Cortex of kidney (tissue), 1 donor: ENCODE measurements at places on chromosomes 7 and 10.

DNA sequence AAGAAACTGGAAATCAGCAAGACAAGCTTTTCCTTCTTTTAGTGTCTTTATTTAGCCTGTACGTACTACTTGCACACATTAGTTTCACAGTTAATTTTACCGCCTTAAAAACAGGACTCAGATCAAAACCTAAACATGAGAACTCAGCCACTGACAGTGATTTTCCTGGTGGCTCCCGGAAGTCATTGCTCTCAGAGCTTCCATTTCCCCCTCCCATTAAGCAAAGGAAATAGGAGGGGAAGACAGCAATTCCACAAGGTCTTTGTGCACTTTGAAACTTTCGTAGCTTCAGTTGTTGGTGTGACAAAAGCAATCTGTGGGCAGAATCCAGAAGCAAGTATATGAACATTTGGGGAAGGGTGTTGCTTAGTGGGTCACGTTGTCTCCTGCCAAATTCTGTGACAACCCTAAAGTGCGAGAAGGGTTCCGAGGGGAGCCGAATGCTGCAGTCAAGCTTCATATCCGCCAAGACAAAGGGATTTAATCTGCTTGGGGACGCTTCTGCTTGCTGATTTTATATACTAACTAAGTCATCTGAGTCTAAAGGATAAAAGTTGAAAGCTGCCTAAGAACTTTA is 30.4 kb downstream of the FAM53B start:
- no peak for DNase-seq

- no peak for DNase-seq
Measured at GRCh38 chr10:92001581-92001980, 78.0 kb downstream of the BTAF1 start.

DNA sequence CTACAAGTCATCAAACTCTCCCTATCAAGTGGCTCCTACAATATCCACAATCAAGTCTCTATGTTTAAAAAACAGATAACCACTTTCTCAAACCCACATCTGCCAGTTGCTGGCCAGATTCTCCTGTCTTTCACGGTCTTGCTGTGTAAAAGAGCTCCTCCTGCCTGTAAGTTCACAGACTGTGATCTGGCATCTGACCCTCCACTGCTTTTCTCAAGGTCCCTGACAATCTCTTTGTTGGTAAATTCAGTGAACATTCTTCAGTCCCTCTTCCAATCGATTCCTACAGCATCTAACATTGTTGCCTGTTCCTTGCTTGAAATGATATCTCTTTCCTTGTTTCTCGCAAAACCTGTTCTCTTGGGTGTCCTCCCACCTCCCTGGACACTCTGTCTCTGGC is 18.5 kb upstream of the LMOD2 start:
- DNase-seq: no peak

- no peak for DNase-seq
Measured at GRCh38 chr10:103541616-103542015, 48.1 kb downstream of the NEURL1 start.

- no peak for DNase-seq
Measured at GRCh38 chr10:132302421-132303310, 5.1 kb downstream of the STK32C start.

GRCh38 chr10:126119599-126119998 is 223.2 kb downstream of the FANK1 start:
- no peak for DNase-seq

DNA sequence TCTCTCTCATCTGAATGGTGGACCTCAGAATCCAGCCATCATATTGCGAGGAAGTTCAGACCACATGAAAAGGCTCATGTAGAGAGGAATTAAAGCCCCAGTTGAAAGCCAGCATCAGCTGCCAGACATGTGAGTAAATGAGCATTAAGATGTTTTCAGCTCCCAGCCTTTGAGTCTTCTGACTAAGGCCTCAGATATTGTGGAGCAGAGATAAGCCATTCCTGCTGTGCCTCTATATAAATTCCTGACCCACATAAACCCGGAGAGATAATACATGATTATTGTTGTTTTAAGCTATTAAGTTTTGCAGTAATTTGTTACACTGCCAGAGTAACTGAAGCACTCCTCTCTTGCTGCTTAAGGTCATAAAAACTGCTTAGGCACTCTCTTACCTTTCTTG is 14.6 kb downstream of the FAM149B1 start:
- DNase-seq: no peak

GRCh38 chr7:1219498-1219897 is 13.2 kb upstream of the UNCX start:
- DNase-seq: no peak

GRCh38 chr10:117137911-117138642 is at the start of gene VAX1:
Gene VAX1, minus strand, starts transcription at chr10:117138270. Its CDS starts 214 bp downstream, at chr10:117138056.
- no peak for DNase-seq

DNA sequence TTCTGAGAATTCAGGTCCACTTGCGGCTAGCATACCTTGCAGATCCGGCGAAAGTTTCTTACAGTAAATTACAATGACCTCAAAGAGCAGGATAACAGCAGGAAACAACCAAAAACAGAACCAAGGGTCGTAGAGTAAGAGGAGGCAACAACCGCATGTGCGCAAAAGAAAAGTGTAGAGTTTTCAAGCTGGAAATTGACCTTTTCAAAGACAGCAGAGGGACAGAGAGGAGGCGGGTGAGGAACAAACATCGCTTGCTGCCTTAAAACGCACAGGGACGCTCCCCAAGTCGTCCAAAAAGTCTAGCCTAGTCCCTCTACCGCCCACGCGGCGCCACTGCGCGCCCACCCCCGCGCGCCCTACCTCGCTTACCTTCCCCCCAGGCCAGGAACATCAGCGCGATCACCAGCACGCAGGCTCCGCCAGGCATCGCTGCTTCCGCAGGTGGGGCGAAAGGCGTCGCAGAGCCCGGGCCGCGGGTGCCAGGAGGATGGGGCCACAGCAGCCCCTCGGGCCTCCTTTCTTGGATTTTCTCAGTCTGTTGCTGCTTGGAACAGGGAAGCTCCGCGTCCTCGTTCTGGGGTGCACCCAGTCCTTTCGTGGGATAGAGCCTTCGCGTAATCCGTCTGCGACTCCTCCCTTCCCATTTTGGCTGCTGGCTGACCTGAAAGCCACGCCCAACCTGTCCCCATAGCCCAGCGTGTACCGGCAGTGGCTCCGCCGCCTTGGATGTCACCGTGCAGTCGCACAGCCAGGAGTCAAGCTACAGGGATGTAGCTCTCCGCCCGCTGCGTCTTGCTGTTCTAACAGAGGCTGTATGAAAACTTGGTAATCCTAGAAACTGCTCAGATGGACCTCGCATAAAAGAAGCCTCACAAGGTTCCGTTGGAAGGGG is at the start of gene VWDE:
Gene VWDE (minus strand): TSS at position 579 of the 895 bp plus-strand sequence. CDS start 149 bp downstream, at position 430.
- DNase-seq: no peak

GRCh38 chr10:123556049-123556448 is 110.1 kb upstream of the GPR26 start:
- DNase-seq: no peak

- no peak for DNase-seq
Measured at GRCh38 chr7:116653646-116654045, 18.4 kb upstream of the MET start.

DNA sequence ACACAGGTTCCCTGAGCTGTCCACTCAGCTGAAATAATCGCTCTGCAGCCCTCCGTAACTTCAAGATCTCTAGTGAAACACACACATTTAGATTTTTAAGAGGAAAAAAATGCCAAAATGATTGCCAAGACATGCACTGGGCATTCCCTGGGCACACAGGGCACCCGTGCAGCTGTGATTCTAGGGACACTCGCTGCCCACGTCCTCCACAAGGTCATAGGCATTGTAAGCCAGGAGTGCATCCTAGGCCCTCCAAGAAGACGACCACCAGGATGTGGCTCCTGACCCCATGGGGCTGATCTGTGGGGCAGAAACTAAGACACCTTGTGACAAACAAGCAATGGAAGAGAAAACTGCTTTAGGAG is 563.3 kb downstream of the PTPRN2 start:
- DNase-seq: no peak

- no peak for DNase-seq
Measured at GRCh38 chr10:104546756-104547155, 94.3 kb upstream of the SORCS3 start.

DNA sequence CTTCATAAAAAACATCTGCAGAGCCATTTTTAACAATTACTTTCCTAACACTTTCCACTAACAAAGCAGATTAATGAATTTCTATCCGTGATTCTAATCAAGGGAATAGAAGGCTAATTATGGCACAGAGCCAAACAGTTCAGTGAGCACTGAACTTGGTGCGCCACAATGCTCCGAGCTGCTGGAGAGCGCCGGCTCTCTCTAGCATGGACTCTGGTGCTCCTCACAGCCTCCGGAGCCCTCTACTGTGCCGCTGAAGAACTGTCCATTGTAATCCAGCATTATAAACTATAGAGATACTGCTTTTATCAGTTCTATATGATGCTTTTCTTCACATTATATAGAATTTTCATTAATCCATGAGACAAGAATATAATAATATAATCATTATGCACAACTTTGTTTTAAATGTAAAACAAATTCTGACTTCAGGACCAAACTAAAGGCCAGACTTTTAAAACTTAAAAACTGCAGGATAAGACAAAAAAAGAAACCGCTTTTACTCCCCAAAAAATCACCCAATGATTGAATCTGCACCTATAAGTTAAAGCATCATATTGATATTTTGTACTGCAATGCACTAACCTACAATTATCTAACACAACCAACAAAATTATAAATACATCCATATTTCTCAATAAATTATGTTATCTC is 123.6 kb downstream of the RNF32 start:
- DNase-seq: no peak

DNA sequence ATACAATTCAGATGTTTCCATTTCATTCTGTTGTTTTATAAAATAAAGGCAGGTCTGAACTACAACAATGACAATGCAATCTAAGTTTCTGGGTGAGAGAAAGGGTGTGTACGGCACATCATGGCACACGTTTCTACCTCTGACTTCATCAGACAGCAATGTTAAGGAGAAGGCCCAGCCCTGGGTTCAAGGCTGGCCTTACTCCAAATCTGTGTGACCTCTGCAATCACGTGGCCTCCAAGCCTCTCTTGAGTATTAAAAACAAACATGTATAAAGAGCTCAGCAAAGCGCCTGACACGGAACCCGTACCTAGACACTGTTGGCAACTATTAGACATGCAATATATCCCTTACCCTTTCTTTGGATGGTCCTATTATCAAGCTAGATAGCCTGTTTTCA is 114.1 kb downstream of the LARP4B start:
- DNase-seq: no peak

DNA sequence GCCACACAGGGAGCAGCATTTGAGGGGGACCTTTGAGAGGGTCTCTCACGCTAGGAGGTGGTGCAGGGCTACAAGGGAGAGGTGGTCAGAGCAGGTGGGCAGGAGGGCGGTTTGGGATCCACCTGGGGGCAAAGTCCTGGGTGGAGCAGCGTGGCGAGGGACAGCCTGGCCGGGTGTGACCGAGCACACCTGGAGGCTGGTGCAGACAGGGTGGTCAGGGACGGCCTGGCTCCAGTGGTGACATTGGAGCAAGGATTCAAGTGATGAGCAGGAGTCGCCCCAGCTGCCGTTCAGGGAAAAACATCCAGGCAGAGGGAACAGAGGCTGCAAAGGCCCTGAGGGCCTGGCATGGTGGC is 36.0 kb downstream of the CLIP2 start:
- DNase-seq: no peak

GRCh38 chr10:86234107-86234506 is 132.5 kb downstream of the GRID1 start:
- no peak for DNase-seq

DNA sequence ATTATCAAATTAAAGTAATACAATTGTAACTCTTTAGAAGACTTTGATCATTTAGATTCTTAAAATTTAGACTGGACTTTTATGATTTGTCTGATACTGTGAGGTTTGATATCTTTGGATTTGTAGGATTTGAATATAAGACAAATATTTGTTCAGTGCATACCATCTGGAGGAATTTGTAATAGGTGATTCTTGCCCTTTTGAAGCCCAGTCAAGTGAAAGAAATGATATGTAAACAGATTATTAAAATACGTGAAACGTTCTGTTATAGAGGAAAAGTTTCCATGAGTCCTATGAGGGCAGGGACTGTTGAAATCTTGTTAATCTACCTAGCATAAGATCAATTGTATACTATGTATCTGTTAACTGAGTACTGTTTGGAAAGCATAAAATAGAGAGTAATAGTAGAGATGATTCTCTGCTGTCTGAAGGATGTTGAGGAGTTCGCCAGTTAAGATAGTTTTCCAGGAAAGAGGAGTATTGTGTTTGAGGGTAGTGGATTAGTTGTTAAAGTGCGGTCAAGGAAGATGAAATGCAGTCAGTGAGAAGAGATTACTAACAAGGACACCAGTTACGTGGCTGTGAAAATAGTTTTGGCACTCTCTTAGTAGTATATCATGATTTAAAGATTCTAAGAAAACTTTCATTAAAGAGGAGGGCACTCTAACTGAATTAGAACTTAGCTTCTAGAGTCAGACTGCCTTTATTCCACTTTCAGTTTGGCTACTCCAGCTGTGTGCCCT is 14.4 kb downstream of the PDCD4 start:
- no peak for DNase-seq

DNA sequence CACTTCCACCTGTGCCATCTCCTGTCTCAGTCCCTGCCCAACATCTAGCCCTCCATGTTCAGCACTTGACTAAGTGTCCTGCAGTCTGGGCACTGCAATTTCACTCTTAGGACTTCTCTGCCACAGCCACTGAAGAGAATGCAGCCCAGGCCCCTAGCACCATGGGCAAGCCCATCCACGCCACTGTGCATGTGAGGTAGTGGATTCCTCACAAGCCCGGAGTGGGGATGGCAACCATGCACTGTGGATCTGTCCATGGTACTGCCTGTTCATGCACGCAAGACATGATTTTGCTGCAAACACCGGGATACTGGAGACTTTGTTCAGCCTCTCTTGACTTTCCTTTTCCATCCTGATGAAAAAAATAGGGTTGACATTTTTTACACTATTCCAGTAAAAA is 12.3 kb downstream of the DDC start:
- DNase-seq: no peak

DNA sequence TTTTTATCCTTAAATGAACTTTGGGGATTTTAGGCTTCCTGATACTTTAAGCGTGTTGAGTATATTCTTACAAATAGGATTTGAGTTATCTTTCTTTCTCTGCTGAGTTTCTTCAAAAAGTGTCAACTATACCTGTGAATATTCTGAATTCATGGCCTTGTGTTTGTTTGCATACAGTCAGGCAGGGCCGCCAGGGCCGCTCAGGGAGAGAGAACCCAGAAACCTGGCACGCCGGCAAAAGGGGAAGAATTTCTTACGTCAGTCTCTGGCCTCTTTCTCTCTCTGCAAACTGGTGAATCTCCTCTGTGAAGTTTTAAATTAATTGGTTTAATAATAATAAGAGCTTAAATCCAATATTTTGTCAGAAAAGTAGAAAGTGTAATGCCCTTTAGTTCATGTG is 29.3 kb upstream of the BNIP3 start:
- no peak for DNase-seq

DNA sequence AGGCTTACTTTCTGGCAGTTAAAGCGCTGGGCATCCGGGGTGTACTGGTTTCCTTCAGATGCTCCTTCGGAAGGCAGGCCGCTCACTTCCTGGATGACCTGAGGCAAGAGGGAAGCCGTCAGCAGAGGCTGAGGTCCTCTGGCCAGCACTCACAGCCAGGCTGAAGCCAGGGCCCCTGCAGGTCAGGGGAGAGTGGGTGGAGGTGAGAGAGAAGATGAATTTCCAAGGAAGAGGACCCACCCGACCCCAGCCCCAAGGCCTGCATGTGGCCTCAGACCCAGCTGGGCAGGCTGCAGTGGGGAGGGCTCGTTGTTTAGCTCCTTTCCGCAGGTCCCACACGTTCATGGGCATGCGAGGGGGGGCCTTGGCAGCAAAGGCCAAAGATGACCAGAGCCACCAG is 71.3 kb downstream of the VWA2 start:
- DNase-seq: no peak

GRCh38 chr7:80453699-80454340 is 58.0 kb downstream of the GNAT3 start:
- DNase-seq: no peak
